Fibroblast of skin of left biceps (primary cell): ENCODE measurements at places on chromosomes 11 and 22.

- DNase-seq: no peak
These were observed 2.6 kb upstream of the OR52W1 start for GRCh38 chr11:6196396-6196795.

DNA sequence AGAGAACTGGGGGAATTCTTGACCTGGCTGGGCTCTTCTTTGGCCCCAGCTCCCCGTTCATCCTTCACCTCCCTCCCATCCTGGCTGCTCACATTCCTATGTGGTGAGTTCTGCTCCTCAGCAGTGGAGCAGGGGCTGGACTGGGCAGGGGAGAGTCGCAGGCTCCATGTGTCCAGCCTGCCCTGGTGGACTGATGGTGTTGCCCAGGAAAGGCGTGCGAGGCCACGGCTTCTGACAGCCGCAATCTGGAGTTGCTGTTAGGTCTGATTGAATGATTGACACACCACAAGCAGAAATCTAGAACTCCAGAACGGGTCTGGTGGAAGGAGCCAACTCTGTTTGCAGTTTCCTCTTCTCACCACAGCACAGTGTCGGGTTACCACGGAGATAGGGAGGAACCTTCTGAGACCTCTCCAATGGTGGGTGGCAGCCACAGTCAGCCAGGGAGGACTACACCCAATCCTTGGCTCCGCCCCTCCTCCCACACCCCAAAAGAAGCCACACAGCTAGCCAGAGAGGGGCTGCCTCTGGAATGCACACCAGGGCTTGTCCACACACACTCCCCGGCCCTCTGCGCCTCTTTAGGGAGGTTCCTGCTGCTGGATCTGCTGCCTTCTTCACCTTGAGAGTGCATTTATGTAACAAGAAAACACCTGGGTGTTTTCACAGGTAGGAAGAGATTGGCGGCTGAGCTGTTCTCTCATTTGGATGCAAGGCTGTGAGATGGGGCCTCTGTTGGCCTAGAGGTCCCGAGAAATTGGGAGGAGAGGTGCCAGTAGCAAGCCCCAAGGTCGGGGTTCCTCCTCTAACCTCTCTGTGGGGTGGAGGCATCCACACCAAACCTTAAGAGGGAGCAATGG, 56.4 kb upstream of the CD44 start:
- no peak for DNase-seq

- DNase-seq: no peak
These were observed 18.8 kb downstream of the RASD2 start for GRCh38 chr22:35559354-35560005.

DNA sequence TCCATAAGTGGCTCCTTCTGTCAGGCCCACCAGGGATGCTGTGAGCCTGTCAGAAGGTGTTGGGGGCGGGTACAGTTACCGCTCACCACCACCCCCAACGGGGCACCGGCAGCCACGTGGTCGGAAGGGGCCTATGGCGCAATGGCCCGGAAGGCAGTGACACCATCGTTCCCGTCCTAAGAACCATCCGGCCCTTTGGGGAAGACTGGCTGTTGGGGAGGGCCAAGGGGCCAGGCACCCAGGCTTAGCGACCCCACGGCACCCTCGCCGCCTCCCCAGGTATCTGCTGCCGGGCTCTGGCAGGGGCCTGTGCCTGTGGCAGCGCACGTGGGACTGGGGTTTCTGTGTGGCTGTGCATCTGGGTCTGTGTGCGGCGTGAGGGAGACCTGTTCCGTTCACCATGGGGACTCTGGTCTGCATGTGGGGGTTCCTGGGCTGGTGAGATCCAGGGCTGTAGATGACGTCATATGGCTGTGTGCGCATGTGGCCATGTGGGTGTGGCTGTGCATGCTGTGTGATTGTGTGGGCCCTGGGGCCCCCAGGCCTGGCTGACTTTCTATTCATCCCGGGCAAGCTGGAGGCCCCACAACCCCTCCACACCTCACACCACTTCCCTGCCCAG, 717 bp downstream of the OSM start:
- no peak for DNase-seq

DNA sequence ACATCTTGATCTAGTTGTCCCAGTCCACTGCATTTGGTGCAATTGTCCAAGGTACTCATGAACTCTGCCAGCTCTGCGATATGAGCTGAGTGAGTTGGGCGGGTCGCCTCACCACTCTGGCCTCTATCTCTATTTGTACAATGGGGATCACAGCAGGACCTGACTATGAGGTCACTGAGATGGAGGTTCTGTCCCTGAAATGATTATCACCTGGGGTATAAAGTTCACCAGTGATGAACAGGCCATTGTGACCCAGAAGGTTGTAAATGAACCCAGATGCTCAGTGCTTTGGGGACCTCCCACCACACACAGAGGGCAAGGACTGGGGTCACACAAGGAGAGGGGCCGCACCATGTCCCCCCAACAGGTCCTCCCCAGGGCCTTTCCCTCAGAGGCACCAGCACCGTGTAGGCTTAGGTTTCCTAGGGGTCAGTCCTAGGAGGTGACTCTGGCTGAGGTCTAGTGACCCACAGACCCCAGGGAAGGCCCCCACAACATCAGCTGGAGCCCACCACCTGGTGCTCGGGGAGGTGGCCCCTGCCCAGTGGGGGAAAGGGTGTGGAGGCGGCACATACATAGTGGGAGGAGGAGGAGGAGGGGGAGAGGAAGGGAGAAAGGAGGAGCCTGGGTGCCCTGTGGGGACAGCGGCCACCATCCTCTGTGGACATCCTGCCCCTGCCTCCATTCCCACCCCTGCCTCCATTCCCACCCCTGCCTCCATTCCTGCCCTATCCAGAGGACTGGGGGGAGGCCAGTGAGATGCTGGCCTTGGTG, 25.0 kb upstream of the IGLL1 start:
- DNase-seq: no peak

- no peak for DNase-seq
These were observed 18.7 kb downstream of the PVALB start for GRCh38 chr22:36797911-36798673.

DNA sequence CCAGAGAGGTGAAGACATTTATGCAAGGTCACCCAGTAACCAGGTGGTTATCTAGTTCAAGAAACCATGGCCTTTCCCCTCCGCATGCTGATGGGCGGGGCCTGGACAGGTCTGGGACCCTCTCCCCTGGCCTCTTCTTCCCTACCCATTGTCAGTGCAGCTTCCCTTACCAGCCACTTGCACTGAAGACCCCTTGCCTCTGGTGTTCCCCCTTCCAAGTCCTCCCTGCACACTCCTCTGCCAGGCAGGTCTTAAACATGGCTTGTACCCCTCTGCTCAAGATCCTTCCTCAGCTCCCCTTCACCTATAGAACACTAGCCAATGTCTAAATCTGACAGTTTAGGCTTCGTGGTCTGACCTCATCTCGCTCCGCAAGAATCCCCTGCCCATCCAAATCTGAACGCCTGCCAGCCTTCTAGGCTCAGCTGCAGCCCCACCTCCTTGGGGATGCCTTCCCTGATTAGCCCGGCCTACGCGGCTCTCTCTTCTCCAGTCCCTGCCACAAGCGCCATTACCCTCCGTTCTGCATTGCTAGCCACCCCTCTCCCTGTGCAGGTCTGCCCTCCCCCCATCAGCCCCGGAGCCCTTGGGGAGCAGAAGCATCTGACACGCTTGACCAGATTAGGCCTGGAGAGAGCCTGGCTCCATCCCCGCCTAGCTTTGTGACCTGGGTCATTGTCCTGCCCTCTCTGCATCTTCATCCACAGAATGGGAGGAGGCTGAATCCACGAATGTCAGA, 213.8 kb downstream of the DSCAML1 start:
- no peak for DNase-seq

DNA sequence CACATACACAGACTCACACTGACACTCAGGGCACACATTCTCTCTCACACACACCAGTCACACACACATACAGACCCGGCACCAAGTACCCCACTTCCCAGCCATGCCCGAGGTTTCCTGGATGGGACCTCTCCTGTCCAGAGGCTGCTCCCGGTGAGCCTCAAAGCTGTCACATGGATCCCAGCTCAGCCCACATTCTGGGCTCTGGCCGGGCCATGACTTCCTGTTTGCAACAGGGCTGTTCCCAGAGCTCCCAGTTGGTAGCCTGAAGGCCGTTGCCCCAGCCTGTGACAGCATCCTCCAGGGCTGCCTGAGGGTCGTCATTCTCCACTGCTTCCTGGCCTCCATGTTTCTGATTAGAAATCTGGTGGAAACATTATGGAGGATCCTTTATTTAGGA, 14.6 kb upstream of the CYP2D6 start:
- no peak for DNase-seq

DNA sequence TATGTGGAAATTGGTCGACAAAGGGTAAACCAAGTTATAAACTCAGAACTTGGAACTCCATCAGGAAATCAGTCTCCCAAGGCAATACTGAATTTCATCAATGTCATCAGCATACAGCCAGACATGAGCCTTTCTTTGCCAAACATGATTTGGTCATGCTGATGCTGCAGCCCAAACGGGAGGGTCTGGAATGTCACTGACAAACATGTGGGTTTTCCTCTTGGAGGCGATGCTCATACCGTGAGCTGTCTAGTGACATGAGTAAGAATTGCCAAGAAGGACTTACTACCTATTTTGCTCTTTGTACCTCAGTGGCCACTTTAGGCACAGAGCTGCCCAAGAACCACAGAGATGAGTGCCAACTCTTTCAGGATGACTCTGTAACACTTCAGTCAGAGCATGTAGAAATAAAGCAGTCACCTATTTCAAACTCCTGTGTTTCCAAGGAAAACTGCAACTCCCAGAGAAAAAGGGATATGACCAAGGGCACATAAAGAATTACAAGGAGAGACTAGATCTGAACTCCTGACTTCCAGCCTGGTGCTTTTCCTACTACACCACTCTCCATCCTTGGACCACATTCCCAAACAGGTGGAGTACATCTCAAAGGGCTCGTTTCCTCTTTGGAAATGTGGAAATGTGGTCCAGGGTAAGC, 24.3 kb upstream of the MRGPRX2 start:
- no peak for DNase-seq
